CD4-positive, alpha-beta T cell treated with Interleukin-1 beta for 1 hour (primary cell): ENCODE measurements at places on chromosomes 5 and 9.

DNA sequence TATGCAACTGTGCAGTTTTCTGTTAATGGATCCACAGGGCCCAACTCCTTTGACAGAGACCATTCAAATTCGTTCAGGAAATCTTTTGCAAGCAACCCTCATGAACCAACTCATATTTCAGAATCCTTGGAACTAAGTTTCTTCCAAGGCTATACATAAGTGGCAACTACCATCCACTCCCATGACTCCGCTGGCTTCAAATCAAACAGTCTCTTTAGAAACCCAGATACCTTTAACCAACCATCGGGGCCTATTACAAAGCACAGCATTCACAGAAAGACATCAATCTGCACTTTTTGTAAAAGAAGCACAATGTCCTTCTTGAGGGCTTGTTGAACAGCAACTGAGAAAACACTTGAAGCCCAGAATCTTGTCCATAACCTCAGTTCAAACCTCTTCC, 526.9 kb downstream of the DTWD2 start:
- no peak for DNase-seq

DNA sequence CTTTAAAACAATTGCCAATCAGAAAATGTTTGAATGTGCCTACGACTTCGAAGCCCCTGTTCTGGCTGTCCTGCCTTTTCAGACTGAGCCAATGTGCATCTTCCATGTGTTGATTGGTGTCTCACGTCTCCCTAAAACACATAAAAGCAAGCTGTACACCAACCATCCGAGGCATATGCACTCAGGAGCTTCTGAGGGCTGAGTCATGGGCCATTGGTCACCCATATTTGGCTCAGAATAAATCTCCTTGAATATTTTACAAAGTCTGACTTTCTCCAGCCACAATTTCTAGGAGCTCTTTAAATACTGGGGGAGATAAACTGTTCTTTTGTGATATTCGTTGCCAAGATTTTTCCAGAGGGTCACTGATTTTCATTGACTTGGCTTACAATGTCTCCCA, 53.9 kb downstream of the C9orf57 start:
- DNase-seq = no peak

DNA sequence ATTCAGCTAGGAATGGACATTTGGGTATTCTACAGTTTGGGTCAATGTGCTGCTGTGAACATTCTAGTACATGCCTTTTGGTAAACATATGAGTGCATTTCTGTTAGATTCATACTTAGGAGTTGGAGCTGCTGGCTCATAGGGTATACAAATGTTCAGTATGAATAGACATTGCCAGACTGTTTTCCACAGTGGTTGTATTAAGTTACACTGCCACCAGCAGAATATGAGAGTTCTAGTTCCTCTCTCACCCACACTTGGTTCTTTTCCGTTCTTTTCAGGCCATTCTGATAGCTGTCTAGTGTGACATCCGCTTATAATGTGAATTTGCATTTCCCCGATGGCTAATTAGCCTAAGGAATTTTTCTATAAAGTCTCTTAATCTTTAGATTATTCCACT, 25.0 kb downstream of the STOM start:
- no peak for DNase-seq

- no peak for DNase-seq
Measured at GRCh38 chr9:18457510-18457909, 16.4 kb upstream of the ADAMTSL1 start.

GRCh38 chr5:148523139-148523538, 131.2 kb downstream of the HTR4 start:
- no peak for DNase-seq

GRCh38 chr5:6198531-6198930, 179.8 kb downstream of the MED10 start:
- no peak for DNase-seq

DNA sequence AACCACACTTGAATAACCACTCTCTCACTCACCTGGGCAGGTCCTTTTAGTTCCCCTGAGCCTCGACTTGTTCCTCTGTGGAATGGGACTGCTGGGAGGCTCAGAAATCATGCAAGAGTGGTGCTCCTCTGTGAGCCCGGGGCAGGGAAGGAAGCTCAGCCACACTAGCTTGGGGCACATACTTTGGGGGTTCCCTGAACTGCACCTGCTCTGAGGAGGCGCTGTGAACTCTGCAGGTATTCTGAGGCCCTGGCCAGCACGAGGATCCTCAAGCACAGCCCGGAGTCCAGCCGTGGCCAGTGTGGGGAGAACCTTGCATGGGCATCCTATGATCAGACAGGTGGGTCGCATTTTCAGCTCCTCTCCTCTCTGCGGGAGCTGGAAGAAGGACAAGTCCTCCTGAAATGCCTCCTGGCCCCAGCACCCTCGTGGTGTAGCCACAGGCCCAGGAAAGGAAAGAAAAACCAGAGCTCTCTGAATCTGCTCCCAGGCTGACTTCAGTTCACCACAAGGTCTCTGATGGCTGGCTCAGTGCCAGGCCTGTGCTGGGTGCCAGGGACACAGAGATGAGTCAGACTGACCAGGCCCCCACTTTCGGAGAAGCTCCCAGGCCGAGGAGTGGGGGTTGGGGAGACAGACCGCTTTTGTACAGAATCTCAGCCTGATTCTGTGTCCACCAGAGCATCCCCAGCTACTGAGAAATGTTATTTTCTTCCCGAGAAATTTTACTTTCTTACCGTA, 11.9 kb downstream of the GLIPR2 start:
- DNase-seq = peak; percentile 78

DNA sequence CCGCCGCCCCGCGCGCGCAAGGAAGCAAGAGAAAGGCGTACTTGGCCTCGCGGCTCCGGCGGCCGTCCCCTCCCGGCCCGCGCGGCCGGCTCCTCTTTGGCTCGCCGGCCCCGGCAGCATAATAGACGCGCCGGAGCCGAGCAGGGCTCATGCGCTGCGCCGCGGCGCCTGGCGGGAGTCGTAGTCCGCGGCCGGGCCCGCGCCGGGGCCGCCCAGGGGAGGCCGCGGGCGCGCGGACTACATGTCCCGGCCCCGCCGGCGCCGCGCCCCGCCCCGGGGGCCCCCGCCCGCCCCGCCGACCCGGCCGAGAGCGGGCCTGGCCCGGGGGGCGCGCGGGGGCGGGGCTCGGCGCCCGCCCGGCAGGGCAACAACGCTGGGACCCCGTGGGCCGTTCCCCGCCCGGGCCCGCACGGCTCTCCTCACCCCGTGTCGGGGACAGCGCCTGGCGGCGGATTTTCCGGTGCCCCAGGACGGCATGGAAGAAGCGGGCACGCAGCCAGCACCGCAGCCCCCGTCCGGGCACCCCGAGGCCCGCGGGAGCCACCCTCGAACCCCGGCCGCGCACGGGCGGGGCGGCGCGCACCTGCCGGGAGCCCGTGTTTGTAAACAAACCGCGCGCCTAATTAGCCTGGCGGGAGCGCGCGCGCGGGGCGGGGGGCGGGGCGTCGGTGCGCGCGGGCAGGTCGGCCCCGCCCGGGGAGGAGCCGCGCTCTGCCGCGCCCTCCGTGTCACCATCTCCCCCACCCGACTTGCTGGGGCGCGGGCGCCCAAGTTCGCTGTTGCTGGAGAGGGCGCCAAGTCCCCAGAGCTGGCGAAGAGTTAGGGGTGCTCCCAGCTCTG, at the start of gene BRD3:
Gene BRD3 (minus strand): TSS at position 123 of the 840 bp plus-strand sequence. CDS start 14,549 bp downstream, outside the sequence.
- DNase-seq = peak; percentile 88

DNA sequence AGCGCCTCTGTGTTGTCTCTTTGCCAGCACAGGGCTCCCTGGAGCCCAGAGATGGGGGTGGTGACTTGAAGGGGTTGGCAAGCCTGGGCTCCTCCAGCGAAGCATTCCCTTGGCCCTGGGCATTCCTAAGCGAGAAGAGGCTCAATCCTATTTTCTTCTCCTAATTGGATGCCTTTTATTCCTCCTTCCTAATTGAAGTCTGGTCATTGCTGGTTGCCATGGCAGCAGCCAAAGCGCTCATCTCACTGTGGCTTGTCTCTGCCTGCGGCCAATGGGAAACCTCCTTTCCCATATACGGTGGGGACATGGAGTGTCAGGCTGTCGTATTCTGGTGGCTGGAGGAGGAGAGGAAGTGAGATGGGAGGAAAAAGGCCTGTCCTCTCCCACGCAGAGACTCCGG, 52.3 kb upstream of the RARS1 start:
- no peak for DNase-seq

- DNase-seq = no peak
Measured at GRCh38 chr5:167582886-167583285, 708.6 kb upstream of the WWC1 start.

GRCh38 chr5:64861281-64861680, 92.6 kb downstream of the CWC27 start:
- DNase-seq = no peak

DNA sequence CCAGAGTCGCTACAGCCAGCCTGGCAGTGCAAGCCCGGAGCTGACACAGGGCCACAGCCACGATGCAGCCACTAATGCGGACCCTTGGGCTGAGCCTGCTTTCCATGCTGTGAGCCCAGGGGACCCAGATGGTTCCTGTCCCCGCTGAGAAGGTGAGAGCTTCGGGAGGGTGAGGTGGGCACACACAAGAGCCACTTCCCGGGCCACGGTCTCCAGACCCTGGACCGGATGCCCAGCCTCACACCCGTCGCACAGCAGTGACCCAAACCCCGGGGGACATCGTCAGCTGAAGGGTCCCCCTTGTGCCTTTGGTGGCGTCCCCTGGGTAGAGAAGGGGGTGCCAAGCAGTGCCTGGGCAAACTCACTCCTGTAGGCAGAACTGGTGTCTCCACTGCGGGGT, 13.4 kb downstream of the PAEP start:
- DNase-seq = no peak

DNA sequence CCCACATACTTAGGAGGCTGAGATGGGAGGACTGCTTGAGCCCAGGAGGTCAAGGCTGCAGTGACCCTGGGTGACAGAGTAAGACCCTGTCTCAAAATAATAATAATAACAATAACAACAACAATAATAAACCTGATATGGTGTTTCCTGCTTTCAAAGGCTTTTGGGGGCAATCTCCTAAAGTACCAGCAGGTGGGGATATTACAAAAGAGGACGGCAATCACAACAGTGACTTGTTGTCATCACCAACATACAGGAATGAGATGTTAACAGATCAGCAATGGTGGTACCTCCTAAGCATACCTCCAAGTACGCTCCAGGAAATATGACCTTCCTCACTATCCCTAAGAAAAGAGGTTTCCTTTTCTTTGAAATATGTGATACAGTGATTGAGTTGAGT, 91.1 kb upstream of the RNF180 start:
- DNase-seq = no peak

- DNase-seq = no peak
Measured at GRCh38 chr5:139131921-139132432, 66.2 kb downstream of the SIL1 start.

- no peak for DNase-seq
Measured at GRCh38 chr5:142636698-142637324, 49.1 kb downstream of the FGF1 start.

GRCh38 chr5:16489322-16489791, 23.8 kb upstream of the ZNF622 start:
- DNase-seq = peak; percentile 15

- no peak for DNase-seq
Measured at GRCh38 chr9:121784731-121785411, 133.4 kb downstream of the DAB2IP start.

GRCh38 chr9:124420991-124421543, 5.8 kb upstream of the PSMB7 start:
- DNase-seq = no peak

- no peak for DNase-seq
Measured at GRCh38 chr5:105836268-105836667, 1834.5 kb downstream of the EFNA5 start.

DNA sequence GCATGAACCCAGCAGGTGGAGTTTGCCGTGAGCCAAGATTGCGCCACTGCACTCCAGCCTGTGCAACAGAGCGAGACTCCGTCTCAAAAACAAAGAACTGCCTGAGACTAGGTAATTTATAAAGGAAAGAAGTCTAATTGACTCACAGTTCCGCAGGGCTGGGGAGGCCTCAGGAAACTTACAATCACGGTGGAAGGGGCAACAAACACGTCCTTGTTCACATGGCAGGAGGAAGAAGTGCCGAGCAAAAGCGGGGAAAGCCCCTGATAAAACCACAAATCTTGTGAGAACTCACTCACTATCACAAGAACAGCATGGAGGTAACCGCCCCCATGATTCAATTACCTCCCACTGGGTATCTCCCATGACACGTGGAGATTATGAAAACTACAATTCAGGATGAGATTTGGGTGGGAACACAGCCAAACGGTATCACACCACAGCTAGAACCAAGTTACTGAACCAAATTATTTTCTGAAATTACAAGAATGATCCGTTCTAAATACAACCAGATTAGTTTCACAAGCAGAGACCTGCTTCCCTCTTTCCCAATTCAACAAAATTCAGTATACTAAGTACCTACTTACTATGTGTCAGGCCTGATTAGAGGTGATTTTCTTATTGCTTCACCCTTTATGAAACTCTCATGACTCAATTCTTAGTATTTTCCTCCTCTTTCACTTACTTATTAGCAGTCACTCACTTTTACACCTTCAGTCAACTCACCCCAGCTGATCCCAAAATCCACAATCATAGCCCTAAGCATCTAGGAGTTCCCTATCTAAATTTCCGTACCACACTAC, 8.4 kb downstream of the UBTD2 start:
- peak; percentile 45 for DNase-seq

- DNase-seq = no peak
Measured at GRCh38 chr5:93511445-93511844, 69.6 kb downstream of the NR2F1-AS1 start.
